Lower lobe of right lung (tissue), 2 donors: ENCODE measurements at places on chromosomes 16 and 17.

GRCh38 chr16:31532896-31533295 is 5.2 kb downstream of the AHSP start:
- DNase-seq, result no peak

- no peak for DNase-seq
These were observed 203.0 kb downstream of the CPPED1 start for GRCh38 chr16:12600536-12601256.

GRCh38 chr16:10130538-10130937 is 51.7 kb downstream of the GRIN2A start:
- DNase-seq, result no peak

GRCh38 chr16:6708576-6709215 is 623.9 kb upstream of the RBFOX1 start:
- DNase-seq, result no peak

DNA sequence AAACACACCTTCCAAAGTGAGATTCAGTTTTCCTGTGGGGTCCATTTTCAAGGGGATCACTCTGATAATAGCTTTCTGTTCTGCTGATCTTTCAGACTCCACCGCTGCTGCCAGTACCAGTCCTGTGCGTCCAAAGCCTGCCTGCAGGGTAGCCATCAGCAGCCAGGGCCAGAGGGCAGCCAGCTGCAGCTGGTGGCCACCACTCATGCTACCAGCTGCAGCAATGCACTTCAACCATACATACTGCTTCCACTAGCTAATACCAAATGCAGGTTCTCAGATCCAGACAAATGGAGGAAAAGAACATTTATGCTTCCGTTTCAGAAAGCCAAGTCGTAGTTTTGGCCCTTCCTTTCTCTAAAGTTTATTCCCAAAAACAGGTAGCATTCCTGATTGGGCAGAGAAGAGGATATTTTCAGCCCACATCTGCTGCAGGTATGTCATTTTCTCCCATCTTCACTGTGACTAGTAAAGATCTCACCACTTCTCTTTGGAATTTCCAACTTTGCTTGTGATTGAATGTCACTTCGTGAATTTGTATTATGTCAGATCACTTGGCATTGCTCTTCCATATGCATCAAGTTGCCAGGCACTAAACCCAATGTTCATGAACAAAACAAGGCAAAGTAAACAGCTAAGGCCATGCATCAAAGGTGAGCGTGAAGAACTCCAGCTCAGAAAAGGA is 1.8 kb downstream of the RNF43 start:
- peak; percentile 54 for DNase-seq

DNA sequence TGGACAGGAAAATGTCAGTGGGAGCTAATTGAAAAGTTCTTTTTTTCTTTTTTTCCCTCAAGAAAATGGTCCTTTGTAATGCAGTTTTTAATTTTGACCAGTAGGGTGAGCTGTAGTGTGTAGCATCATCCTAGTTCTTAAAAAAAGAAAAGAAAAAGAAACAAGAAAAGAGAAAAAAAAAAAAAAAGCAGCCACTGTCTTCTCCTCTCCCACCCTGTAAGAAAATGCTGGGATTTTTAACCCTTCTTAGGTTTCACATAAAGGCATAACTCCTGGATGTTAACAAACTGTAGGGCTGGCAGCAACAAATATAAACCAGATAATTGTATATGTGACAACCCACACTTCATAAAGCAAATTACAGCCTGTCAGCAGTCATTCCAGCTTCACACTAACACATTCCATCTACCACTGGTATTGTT is 78.1 kb downstream of the SKAP1 start:
- no peak for DNase-seq

- no peak for DNase-seq
These were observed 288 bp downstream of the ANKRD40CL start for GRCh38 chr17:50767030-50767429.

- DNase-seq, result peak; percentile 76
These were observed 34.4 kb downstream of the CMIP start for GRCh38 chr16:81478876-81479511.

DNA sequence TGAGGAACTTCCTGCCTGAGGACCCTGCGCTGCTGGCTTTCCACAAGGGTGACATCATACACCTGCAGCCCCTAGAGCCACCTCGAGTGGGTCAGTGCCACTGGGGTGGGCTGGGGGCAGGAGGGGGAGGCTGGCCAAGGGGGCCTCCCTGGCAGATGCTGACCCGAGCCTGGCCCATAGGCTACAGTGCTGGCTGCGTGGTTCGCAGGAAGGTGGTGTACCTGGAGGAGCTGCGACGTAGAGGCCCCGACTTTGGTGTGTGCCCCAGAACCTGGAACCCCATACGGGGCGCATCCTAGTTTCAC is 26.7 kb upstream of the ALKBH5 start:
- DNase-seq, result no peak

DNA sequence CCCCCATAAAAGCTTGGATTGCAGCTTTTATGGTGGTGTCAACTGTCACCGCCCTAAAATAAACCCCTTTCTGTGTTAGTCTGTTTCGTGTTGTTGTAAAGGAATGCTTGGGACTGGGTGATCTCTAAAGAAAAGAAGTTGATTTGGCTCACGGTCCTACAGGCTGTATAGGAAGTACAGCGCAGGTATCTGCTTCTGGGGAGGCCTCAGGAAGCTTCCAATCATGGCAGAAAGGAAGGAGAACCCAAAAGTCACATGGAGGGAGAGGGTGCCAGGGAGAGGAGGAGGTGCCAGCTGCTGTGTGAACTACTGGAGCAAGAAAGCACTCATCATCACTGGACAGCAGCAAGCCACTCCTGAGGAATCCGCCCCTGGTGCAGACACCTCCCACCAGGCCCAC is 5.9 kb upstream of the CACNA1H start:
- no peak for DNase-seq

GRCh38 chr16:27576729-27577128 is 26.8 kb downstream of the KATNIP start:
- no peak for DNase-seq

- DNase-seq, result no peak
These were observed 183.6 kb downstream of the MAP2K6 start for GRCh38 chr17:69597898-69598692.

DNA sequence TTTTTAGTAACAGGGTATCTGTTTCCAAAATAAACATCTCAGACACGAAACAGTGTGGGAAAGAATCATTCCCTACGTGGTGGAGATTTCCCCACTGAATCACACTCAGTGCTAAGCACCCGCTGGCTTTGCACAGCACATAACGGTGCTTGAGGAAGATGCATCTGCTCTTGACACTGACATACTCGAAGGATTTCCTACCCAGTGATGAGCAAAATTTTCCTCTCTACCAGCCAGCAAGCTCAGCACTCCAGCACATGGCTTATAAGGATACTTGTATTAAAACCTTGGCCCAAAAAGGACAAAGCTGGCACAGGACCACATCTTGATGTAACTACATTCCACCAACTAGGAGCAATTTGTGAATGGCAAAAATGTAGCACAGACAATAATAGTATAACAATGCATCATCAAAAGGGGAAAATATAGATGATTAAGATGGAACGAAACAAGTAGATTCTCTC is 59.0 kb downstream of the ANKFY1 start:
- no peak for DNase-seq

- no peak for DNase-seq
These were observed 212.6 kb downstream of the GRIN2A start for GRCh38 chr16:9969580-9969979.

DNA sequence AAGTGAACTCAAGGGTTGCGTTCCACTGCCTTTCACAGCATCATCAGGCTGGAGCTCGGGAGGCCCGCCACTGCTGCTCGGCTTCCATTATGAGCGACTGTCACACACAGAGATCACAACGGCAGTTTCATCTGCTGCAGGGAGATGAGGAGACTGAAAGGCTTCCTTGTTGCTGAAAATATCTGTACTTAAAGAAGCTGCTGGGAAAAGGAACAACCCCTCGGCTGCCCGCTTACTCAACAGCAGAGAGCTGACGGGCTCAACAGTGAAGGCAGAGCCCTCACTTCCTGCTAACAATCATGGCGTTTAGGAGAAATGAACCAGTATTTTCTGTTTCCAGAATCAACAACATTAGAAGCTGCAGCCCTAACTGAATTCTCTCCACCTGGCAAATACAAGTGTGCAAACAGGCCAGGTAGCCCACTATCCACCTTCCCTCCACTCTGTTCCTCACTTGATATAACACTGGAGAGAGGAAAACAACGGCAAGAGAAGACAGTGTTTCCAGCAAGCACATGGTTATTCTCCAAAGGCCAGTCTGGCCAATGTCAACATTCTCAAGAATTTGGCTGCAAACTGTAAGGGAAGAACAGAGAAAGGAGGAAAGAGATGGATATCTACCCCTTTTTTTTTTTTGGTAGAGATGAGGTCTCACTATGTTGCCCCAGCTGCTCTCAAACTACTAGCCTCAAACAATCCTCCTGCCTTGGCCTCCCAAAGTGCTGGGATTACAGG is 33.7 kb downstream of the MBTPS1 start:
- no peak for DNase-seq

DNA sequence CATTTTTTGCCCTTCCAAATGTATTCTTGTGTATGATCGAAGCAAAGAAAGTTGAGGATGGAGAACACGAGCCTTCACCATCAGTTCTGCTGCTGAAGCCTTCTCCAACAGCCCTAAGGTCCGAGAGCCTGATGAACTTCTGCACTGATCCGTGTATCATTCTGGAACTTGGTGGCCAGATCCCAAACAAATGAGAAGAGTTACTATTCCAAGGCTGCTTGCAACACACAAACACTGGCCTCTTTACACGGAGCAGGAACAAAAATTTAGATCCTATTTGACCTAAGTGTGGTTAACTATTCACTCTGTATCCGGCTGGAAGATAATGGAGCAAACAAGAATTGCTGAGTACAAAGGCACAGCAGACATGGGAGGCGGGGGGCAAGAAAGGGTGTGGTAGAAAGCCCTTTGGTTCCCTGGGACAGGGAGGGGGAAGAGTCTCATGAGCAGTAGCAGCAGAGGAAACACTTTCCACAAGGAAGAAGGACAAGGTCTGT is 282.9 kb downstream of the SOX9 start:
- DNase-seq, result no peak

DNA sequence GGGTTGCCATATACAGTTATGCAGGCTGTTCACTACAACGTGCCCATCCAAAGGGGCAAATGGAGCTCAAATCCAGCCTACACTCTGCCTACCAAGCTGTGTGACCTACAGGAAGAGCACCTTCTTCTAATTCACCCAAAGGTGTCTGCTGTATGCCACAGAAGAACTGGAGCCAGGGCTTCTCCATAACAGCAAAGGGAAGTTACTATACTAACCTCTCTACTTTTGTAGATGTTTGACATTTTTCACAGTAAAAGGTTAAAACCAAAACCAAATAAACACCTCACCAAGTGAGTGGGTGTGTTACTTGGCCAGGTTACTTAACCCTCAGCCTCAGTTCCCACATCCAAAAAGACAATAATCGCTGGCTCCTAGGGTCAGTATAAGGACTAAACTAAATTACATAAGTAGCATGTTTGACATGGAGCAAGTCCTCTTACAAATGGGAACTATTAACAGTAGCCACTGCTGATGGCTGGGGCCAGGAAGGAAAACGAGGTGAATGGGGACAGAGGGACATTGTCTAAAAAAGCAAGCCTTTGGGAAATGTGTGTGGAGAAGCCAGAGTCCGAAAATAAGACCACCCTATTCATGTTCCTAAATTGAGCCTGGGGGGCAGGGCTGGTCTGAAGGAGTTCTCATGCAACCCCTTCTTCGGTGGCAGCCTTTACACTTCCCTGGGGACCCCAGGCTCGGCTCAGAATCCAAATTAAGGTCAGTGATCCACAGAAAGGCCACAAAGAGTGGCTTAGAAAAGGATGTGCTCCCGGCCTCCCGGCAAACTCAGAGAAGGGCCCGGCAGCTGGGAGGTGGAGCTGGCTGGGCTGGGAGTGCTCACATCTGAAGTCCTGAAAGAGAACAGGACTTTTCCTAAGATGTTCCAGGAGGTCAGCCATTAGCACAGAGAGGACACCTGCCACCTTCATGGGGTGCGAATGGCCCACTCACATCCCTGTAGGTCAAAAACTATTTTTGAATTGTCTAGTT is 13.5 kb downstream of the CUEDC1 start:
- no peak for DNase-seq

GRCh38 chr16:72988569-72988968 is 59.4 kb downstream of the ZFHX3 start:
- no peak for DNase-seq

DNA sequence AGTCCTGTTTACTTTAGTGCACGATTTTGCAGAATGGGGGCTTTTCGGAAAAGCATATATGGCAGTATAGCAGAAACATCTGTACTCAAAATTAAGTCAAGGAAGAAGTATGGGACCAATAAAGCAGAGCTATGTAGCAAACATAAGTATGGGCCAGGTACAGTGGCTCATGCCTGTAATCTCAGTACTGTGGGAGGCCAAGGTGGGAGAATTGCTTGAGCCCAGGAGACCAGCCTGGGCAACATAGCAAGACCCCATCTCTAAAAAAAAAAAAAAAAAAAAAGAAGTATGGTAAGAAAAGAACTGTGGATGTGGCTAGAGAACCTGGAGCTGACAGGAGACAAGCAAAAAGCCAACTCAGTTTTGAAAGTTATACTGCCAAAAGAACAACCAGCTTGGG is 36.1 kb downstream of the ZNF652 start:
- no peak for DNase-seq

GRCh38 chr17:1532836-1533602 is 16.6 kb upstream of the INPP5K start:
- DNase-seq, result no peak

DNA sequence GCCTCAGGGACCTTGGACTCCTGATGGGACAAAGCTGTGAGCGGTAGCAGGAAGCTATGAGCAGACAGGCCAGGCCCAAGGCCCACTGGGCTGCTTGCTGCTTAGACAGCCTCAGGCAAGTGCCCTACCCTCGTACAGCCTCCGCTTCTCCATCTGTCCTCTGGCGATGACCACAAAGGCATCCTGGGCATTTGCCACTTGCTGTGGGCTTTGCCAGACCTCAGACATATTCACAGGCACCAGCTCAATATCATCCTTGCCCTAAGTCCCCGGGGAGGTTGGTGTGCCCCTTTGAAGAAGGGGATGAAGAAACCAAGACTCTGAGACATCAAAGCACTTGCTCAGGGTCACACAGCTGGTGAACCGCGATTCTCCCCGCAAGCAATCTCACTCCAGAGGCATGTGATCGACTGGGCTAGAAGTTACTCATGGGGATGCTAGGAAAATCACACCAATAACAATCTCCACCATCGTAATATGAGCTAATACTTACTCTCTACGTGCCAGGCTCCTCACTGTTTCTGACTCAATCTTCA is 21.7 kb downstream of the PPL start:
- no peak for DNase-seq

- no peak for DNase-seq
These were observed 37.5 kb upstream of the CCR7 start for GRCh38 chr17:40602445-40603443.

GRCh38 chr17:76171706-76172105 is 30.7 kb upstream of the FOXJ1 start:
- DNase-seq, result no peak

GRCh38 chr16:88651276-88651988 is 579 bp upstream of the CYBA start:
- peak; percentile 74 for DNase-seq

DNA sequence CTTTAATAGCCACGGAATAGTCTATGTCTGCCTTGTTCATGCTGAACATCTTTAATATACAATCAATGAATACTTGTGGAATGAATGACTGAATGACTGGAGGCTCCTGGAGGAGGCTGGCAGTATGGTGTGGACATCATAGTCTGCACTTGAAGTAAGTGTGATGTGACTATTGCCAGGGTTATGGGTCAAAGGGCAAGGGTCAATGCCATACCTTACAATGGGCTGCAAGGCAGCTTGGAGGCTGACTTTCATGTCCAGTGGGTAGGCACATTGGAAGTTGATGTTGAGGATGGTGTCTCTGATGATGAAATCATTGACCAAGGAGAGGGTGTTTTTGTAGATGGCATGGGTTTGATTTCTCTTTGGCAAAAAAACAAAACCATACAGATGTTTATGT is 7.9 kb downstream of the GP2 start:
- DNase-seq, result no peak

- DNase-seq, result peak; percentile 84
These were observed 8.6 kb upstream of the UBE2I start for GRCh38 chr16:1300664-1301476.
